ENCODE measurements at places on chromosomes 5 and 9.

- DNase-seq, result no peak
These were observed 254.3 kb upstream of the PDE4D start for GRCh38 chr5:60147791-60148190.

DNA sequence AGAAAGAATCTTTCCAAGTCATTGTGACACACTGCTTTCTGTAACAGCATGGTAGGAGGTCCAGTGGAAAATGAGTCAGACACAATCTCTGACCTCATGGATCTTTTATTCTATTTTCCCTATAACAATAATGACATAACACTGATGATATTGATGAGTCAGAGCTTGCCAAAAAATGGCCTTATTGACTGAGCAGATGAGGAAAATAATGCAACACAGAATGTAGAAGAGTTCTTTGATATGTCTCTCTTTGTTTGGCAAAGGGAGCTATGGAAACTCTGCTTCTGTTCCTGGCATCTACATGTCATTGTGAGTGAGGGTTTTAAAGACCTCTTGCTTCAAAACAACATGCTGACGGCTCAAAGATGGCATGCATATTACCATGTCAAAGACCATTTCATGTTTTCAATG is 443.1 kb upstream of the ZNF608 start:
- DNase-seq, result no peak

DNA sequence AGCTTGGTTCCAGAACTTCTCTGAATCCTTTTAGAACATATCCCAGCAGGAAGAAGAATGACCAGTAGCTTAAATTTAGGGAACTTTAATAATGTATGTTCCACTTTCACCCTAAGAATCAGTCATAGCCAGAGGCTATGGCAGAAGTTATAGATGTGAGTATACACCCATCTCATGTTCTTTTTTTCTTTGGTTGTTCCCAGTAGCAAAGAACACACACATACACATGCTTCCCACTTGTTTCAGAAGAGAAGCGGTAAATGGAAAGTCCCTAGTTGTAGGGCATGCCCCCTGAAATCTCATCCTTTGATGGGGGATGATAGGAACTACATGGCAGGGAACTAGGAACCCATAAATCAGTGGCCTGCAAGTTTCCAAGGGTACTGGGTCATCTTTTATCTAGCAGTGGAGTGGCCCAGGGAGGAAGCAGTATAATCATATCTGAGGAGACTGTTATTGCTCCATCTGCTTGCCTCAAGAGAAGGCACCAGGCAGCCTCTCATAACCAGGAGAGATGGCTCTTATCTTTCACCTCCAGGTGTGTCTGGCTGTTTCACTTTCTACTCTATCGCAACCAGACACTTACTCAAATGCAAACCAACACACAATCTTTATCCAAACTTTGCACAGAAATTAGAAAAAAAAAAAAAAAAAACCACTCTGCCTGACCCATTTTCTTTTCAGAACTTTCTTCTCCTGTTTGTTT is 109.5 kb downstream of the SNCAIP start:
- DNase-seq, result no peak

DNA sequence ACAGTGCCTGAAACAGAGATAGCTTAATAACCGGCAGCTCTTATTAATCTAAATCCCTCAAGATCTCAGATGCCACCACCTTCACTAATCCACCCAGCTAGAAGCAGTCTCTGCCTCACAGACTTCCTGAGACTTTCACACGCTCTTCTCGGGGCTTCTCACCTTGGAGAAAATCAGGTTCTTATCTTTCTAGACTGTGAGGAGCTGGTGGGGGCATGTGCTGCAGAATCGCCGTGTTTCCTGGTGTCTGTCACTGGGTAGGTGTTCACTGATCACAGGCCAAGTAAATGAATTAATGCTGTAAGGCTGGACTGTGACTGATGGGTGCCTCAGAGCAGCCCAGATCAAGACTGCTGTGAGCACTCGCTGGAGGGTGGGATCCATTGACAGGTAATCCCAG is 101.7 kb downstream of the PSD2 start:
- no peak for DNase-seq

DNA sequence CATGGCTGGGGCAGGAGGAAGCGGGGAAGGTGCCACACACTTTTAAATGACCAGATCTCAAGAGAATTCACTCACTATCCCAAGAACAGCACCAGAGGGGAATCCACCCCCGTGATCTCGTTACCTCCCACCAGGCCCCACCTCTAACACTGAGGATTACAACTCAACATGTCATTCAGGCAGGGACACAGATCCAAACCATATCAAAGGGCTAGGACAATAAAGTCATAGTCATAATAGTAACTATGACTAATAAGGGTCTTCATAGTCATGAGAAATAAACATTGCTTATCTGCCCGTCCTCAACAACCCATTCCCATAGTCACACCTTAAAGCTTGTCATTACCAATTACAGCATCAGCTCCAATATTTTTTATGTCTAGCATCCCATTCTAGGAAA is 65.3 kb upstream of the SMC2 start:
- no peak for DNase-seq

DNA sequence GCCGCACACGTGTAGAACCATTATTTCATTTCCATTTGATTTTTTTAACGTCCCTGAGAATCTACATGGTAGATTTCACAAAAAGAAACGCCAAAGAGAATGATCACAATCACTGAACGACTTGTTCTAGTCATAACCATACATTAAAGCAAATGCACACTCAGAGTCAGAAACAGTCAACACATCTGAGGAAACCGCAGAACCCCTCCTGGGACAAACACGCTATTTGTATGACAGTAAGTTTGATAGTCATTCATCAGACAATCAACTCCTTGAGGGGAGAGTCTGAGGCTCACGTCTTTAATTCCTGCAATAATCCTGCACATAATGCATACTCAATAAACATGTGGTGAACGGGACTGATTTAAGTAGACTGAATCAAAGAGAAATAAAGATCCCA is 129.2 kb downstream of the MED27 start:
- DNase-seq, result no peak

DNA sequence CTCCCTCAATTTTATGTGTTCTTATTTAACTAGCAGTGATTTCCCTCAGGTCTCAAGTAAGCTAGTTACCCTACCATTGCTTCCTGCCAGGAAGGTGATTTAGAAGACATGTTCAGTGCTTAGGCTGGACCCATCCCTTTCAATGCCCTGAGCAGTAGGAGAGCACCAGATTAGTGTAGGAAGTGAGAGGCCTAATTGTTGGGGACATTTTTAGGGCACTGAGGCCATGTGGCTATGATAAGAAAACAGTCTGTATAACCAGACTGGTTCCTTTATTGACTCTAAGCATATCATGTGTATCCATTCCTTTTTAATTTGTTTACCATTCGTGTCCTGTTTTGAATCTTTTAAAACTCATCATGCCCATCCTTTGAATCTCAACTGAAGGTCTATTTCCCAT is 312.3 kb upstream of the PRR16 start:
- DNase-seq, result no peak

DNA sequence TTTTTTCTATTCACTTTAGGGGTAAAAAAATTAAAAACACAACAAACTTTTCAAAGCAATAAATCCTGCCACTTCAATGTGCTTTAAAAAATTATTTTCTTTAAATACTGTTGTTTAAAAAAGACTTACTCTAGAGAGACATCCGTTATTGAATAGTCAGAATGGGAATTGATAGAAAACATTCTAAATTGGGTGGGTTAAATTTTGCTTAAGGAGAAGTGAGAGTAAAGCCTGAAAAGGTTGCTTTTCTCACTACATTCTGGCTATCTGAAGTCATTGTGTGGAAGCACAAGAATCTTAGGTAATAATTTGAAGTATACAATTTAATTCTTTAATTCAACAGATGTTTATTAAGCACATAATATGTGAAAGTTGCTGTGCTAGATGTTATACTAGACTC is 509.3 kb downstream of the NR2F1-AS1 start:
- no peak for DNase-seq

DNA sequence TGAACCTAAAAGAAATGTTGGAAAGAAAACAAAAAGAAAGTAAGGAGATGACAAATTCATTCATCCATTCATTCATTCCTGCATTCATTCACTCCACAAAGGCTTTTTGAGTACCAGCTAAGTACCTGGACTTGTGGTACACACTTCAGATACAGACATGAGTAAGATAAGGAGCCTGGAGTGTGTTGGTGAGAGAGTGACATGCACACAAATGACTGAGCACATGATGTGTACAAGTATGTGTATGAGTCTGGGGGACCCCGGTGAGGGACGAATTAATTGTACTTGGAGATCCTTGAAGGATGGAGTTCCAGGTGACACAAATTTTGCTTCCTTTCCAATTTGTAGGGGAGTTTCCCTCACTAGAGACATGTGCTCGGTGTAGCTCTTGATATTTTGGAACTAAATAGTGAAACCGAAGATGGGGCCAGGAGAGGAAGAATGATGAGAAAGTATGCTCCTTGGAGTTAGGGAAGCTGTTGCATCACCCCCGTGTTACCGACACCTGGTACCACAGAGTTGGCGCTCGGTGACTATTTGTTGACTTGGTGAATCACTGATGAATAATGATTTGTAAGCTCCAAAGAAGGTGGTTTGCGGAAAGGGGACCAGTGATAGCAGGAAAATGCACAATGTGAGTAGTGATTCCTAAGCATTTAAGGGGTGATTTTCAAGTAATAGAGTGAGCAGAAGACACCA is 509.8 kb downstream of the CCDC171 start:
- DNase-seq, result no peak

DNA sequence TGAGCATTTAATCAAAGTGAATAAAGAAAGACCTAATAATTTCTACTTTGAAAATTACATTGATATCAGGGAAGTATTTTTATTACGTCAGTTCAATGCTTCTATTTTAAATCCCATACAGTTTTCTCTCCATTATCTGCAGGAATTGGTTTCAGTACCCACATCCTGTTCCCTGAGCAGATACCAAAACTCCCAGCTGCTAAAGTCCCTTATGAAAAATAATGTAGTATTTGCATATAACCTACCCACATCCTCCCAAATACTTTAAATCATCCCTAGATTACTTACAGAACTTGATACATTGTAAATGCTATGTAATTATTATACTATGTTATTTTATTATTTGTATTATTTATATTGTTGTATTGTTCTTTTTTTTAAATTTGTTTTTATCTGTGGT is 125.4 kb upstream of the MINAR2 start:
- DNase-seq, result no peak

GRCh38 chr9:110252509-110253139 is 3.7 kb downstream of the TXN start:
- no peak for DNase-seq

GRCh38 chr9:122252796-122253195 is 11.8 kb downstream of the RBM18 start:
- DNase-seq, result no peak

DNA sequence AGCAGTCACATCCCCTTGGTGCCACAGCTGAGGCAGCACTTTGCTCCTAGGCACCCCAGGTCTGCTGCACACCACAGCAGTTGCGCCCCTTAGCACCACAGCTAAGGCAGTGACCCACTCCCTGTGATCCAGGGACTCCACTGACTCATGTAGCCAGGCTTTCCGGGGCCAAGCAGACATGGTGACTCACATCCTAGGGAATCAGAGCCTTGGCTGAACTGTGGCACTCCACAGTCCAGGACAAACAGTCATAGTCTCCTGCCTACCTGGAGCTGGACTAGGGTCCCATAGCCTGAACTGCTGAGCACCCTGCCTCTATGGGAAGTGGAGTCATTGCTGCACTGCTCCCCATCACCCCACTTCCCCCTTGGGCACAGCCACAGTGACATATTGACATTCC is 338.7 kb downstream of the NPR3 start:
- no peak for DNase-seq

DNA sequence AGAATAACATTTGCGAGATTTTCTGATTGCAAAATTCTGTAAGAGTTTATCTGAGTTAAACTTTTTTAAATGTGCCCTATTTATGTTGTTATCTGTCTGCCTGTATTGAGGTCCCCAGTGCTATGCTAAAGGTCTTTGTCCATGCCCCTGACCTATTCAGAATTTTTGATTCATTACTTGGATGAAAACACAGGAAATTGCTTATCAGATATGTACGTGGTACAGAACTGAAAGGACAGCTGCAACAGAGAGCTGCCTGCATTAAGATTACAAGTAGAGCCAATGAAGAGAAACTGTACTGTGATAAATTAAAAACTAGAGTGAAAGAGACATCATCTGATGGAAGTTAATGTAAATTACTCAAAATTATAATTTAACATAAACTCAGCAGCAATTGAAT is 408.8 kb downstream of the ADGRV1 start:
- no peak for DNase-seq

DNA sequence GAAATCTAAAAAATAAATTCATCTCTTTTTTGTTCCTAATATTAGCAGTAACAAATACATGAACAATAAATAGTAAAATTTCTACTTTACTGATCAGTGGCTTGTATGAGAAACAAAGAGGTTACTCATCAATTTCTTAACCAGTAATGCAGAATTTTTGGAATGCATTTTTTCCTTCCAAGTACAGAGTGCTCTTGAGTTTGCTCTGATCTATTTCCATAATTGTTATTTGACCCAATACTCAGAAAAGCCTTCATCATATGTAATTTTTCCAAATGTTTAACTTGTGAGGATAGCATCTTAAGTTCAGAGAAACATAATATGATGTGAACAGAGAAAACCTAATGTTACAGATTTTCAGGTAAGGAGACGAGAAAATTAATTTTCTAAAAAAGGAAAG is 47.3 kb downstream of the FBN2 start:
- DNase-seq, result no peak

DNA sequence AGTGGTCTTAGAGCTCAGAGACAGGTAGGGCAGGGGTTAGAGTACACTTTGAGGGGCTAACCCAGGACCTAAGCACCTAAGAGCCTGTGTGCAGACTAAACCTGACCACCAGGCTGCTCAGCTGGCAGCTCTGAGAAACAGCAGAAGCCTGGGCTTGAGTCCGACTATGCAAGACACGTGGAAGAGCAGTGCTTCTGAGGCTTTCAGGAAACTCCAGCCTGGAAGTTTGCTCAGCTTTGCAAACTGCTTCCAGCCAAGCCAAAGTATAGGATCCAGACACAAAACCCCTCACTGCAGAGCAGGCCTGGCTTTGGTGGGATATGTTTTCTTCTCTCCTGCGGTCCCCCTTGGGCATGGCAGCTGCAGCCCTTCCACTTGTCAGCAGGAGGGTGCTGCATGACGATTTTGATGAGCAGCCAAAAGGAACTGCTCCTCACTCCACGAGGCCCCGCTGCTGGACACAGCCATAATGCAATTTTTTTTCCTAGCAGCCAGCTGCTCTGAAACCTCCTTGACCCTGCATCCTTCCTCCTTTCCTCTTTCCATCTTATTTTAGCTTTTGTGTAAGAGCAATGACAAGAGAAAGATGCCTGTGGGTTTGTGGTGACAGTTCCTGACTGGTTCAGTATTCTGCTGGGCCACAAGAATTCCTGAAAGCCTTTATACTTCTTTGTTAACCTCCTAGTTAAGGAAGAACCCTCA is 123.1 kb downstream of the LIFR start:
- DNase-seq, result peak; percentile 79

GRCh38 chr5:171713152-171713551 is 72.5 kb upstream of the SMIM23 start:
- DNase-seq, result no peak

DNA sequence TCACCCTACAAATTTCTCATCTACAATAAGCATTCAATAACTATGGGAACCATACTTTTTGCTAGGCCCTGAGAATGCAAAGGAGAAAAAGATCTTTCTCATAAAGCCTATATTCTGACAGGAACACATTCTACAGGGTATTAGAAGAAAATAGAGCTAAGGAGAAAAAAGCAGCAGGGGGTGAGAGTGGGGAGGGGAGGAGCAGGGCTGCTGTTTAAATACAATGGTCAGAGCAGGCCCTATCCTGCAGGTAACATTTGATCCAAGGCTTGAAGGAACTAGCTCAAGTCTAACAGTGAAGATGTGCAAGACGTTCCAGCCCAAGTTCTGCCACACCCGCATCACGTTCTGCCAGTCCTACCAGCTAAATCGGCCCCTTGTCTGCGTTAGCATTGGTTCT is 89.7 kb downstream of the ELAVL2 start:
- DNase-seq, result no peak
